DMS79 treated with DMSO at 0.1 percent for 48 hours (cell line): ENCODE measurements at places on chromosomes 11 and 22.

- DNase-seq, result no peak
Measured at GRCh38 chr11:18641677-18642076, 7.5 kb upstream of the SPTY2D1 start.

GRCh38 chr22:30535182-30535581, 11.4 kb downstream of the SEC14L6 start:
- no peak for DNase-seq

GRCh38 chr11:34957206-34957605, 40.8 kb downstream of the PDHX start:
- no peak for DNase-seq

GRCh38 chr11:202490-202889, 4.7 kb downstream of the BET1L start:
- no peak for DNase-seq
